Activated CD8-positive, alpha-beta memory T cell treated with anti-CD3 and anti-CD28 coated beads for 24 hours (primary cell): ENCODE measurements at places on chromosomes 3 and 15.

- no peak for DNase-seq
These were observed 228 bp upstream of the H1-8 start for GRCh38 chr3:129542747-129543146.

DNA sequence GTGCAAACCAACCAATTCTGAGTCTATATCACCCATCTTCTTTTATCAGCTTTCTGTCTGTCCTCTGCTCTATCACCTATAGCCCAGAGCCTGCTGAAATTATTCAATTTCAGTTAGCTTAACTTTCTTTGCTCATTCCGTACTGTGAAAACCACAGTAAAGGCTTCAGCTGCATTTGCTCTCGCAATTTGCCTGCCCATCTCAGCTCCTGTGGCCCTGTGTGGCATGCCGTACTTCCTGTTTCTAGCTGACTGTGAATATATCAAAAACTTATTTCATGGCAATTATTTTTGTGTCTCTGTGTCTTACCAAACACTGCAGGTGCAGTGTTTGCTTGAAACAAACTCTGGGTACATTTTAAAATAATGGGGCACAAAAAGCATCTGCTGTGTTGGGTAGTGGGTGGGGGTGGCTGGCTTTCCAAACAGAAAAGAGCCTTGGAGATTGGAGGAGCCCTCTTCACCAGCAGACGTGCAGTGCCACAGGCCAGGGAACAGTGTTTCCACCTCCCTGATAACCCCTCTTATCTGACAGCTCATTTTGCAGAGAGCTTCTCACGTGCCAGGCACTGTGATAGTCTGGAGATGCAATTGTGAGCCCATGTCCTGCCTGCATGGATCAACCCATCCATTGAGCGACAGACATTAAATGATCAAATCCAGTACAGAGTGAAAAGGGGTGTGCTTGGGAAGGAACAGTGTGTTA, 45.2 kb downstream of the GASK1A start:
- DNase-seq: no peak

DNA sequence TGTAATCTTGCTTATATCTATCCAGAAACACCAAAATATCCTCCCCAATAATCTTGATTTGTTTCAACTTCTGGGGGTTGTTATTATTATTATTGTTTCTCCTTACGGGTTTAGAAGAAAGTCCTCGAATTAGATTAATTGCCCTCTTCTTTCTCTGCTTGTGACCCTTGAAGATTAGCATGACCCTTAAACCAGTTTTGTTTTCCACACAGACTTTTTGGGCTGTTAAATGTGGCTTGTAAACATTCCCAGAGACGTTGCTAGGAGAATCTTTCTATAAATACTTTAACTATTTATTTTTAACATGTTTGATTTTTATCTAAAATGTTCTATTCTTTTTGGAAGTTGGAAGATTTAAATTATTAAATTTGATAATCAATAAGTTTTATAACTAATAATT, 4.3 kb upstream of the SUCNR1 start:
- no peak for DNase-seq

DNA sequence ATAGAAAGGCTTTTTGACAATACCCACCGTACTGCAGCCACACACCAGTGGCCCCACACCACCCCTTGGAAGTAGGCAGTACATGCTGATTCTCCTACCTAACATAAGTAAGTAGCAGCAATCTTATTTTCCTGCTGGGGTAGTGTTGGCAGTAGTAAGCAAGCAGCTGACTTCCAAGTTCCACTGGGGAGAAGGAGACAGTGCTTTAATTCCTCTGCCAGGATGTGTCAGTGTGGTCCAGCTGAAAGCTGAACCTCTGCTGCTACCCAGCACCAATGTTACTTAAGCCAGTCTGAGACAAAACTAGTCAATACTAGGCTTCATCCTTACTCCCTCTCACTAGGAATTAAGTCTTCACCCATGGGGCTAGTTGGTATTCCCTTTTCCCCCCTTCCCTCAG, 74.7 kb downstream of the DZIP3 start:
- DNase-seq: no peak

DNA sequence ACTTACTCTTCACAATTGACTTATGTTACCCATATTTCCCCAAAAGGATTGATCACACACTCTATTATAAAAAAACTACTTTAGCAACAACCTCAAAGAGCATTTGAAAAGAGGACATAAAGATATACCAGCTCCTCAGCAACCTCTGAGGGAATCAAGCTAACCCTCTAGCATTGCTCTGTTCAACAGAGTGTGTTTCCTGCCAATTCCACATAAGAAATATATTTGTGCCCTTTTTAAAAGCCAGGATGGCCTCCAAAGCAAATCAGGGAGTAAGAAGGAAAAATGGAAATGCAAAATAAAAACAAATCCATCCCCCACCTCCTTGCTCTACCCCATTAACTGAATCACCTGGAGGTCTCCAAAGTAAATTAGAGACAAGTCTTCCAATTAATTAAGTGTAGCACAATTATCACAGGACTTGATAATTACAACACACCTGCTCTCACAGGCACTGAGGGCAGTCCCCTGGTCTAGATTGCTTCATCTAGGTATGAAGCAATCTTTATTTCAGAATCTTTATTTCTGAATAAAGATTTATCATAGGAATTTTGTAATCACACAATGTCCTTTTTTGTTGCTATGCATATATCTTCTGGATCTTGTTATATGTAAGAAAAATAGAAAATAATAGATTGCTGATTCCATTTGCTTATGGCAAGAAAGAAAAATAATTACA, 34.8 kb downstream of the GPR176 start:
- no peak for DNase-seq

DNA sequence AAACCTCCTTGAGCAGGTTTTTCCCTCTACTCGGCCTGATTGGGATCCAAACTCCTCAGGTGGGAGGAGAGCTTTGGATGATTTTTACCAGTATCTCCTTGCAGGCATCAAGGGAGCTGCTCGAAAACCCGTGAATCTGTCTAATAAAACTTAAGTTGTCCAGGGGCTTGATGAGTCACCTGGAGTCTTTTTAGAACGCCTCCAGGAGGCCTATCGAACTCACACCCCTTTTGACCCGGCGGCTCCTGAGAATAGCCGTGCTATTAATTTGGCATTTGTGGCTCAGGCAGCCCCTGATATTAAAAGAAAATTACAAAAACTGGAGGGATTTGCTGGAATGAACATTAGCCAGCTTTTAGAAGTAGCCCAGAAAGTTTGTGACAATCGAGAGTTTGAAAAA, 41.6 kb downstream of the ZBTB11 start:
- DNase-seq: peak; percentile 17

DNA sequence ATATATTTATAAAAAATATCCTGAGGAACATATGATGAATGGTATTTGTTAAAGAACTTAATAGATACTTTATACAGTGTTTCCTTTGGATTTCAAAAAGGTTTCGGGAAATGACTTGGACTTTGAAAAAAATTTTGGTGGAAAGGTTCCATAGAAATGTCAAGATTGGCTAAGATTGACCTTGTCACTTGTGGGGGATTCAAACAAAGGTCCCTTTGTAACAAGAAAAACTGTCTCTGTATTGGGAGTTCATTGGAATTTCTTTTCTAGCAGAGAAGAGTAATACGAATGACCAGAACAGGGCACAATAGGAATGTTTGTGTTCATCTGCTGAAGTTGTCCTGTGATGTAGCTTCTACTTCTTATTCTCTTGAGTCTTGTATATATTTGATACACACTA, 43.2 kb downstream of the ARHGEF26 start:
- no peak for DNase-seq

GRCh38 chr3:139222100-139222657, 121.6 kb upstream of the MRPS22 start:
- DNase-seq: no peak

DNA sequence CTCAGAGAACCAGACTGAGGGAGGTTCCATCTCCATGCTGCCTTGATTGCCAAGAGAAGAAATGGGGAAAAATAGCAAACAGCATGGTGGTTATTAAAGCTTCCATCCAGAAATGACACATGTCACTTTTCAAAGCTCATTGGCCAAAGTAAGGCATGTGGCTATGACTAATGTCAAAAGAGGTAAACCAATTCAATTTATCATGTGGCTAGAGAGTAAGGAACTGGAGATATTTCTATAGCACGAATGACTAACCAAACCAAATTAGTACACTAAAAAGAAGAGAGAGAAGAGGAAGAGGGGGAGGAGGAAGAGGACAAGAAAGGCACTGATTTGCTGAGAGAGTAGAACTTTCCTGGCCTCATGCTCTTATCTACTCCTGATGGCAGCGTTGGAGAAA, 115.2 kb upstream of the SLC6A11 start:
- no peak for DNase-seq

GRCh38 chr15:75684648-75685047, 28.0 kb downstream of the CSPG4 start:
- no peak for DNase-seq

- no peak for DNase-seq
These were observed 47.3 kb downstream of the BDH1 start for GRCh38 chr3:197508461-197508860.

- DNase-seq: no peak
These were observed 74.6 kb downstream of the PRICKLE2 start for GRCh38 chr3:64150623-64151207.
